ENCODE measurements at places on chromosomes 16 and 17. TPM values are rescaled to one million over a fixed set of nuclear protein-coding genes. Genes with fewer than 3 reads are reported as not detected.
A peak's percentile ranks its signal among the peaks of the same experiment; 100 is the strongest.

ASPHD1 gene
- total RNA-seq = 0.53 TPM

GRCh38 chr16:86045591-86045971 lies 146.6 kb downstream of the IRF8 start:
- DNase-seq = no peak

GRCh38 chr16:78209951-78210661 lies 110.7 kb downstream of the WWOX start:
- DNase-seq = no peak

DNA sequence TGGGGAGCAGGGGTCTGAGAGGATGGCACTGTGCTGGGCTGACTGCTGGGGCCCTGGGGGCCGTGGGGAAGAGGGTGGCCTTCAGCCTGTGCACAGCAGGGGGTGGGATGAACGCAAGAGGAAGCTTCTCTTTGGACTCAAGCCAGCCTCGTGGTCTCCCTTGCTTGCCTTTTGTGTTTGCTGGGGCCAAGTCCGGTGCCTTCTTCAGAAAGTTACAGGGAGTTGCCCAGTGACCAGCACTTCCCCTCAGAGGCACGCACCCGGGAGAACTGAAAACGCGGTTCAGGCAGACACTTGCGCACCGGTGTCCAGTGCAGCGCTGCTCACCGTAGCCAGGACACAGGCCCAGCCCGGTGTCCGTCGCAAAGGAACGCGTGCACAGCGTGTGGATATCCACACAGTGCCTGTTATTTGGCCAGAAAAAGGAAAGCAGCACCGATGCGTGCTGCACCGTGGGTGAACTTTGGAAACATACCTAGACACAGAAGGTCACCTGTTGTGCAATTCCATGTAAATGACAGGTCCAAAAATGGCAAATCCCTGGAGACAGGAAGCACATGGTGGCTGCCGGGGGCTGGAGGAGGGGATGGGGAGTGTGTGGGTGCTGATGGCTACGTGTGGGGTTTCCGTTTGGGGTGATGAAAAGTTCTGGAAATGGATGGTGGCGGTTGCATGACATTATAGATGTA lies 29.4 kb upstream of the NUDT16L1 start:
- peak; percentile 67 for DNase-seq

- DNase-seq = peak; percentile 66
Measured at GRCh38 chr16:87838643-87839541, 30.4 kb downstream of the SLC7A5 start.

ARL4D gene
- 0.70 TPM for total RNA-seq

DNA sequence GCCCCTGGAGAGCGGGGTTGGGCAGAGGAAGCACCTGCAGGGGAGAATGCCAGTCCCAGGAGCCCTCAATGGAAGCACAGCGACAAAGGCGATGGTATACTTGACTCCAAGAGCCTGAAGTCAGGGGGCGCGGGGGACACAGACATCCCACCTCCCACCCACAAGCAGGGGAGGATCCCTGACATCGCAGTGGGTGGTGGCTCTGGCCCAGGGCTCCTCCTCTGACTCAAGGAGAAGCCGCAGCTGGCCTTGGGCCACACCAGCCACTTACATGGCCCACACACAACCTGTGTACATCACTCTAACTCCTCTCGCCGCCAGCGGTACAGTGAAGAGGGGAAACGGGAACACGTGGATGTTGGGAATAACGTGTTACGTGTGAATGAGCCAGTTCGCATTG lies 44.3 kb downstream of the FZD2 start:
- DNase-seq = no peak

CLEC3A gene
- not detected for total RNA-seq

- DNase-seq = no peak
Measured at GRCh38 chr17:48247603-48248002, 140.0 kb downstream of the SNX11 start.

DNA sequence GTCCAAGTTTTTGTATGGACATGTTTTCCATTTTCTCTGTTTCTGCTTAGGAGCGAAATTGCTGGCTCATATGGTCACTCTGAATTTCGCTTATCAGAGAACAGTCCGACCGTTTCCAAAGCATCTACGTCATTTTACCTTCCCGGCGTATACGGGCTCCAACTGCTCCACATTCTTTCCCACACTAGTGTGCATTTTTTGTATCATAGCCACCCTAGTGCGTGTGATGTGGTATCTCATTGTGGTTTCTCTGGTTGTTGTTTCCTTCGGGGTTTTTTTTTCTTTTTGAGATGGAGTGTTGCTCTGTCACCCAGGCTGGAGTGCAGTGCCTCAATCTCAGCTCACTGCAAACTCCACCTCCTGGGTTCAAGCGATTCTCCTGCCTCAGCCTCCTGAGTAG lies 31.0 kb upstream of the BHLHA9 start:
- DNase-seq = no peak

WSCD1 gene
- 47.3 TPM for total RNA-seq

KRTAP4-5 gene
- total RNA-seq = not detected

GRCh38 chr17:9899280-9900043 lies 5.6 kb downstream of the RCVRN start:
- DNase-seq = no peak

DNA sequence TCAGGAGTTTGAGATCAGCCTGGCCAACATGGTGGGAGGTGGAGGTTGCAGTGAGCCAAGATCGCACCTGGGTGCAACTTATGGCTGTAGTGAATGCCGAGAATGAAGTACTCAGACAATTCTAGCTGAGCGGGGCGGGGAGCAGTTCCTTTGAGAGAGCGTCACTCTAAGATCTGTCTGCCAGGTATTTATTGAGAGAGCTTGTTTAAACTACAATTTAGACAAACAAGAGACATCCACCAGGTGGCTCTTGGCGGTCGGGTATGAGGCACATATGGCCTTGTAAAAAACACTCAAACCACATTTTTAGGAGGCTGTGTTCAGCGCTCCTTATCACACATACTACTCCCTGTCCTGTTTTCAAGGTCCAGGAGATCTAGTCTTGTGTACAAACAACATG lies 40.6 kb upstream of the CDH1 start:
- DNase-seq = no peak

GRCh38 chr16:8493972-8494371 lies 96.3 kb downstream of the TMEM114 start:
- no peak for DNase-seq

- no peak for DNase-seq
Measured at GRCh38 chr16:48441106-48441505, 55.9 kb upstream of the SIAH1 start.

TPSG1 gene
- 36.4 TPM for total RNA-seq

DNA sequence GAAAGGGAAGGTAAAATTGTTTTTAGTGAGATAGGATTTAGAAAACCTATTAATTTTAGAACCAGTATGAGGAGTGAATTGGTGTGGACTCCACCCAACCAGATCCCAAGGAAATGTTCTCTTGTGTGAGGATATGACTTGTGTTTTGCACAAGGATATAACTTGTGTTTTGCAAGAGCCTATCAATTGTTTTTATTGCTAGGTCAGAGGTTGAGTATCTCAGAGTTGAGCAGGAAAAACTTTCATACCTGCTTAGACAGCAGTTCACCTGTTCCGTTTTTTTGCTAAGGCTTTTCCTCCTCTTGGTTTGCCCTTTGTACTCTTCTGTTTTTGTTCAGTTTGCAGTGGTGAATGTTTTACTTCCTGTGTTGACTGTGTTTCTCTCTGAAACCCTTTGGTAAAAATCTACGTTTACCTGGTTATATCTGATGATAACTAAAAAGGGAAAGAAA lies 5.1 kb downstream of the NBR1 start:
- no peak for DNase-seq

DNA sequence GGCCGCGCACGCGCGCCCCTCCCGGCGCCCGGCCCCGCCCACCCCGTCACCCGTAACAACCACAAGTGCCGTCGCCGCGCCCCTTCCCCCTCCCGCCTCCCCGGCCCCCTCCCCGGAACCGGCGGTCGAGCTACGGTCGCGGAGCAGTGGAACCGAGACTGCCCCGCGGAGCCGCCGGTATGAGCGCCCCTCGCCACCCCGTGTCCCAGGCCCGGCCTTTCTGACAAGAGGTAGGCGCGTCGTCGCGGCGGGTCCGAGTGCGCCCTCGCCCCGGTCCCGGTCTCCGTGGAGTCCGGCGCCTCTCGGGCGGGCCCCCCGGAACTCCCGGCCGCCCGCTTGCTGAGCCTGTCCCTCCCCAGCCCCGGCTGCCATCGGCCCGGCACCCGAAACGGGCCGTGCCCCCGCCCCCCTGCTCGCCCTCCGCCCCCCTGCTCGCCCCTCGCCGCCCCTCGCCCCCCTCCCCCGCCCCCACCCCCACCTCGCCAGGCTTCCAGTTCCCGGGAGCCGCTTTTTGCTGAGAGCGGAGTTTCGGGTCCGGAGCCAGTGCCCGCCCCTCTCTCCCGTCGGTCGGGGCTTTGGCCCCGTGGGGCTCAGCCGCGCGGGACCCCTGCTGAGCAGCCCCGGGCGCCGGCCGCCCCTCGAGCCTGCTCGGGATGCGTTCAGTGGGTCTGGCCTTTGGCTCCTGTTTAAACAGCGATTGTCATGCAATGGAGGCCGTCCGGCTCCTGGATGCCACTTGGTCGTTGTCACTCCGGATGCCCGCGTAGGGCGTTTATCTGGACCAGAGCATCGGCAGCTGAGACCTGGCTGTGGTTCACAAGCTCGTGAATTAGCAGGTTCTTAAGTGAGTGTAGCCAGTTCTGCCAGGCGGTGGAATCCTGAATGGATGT lies at the start of gene SEC14L1:
Gene SEC14L1, plus strand, starts transcription at position 92 of the 890 bp plus-strand sequence. CDS start 2,628 bp downstream, outside the sequence.
- peak; percentile 62 for DNase-seq

DNA sequence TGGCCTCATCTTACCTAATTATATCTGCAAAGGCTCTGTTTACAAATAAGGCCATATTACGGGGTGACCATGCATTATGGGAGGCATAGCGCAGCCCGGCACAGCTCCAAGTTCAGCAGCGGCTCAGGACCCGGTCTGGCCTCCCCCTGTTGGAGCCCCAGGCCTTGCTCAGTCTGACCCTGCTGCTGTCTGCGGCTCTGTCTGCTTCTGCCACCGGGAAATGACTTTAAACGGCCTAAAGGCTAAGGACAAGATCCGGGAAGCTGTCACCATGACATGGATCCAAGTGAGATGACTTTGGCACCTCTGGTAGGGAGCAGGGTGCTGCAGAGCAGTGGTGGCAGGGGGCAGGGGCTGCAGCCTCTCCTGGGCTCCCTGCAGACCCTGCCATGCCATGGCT lies 140.6 kb upstream of the GSE1 start:
- DNase-seq = no peak

- no peak for DNase-seq
Measured at GRCh38 chr16:29819506-29819905, 756 bp upstream of the MVP start.

DNA sequence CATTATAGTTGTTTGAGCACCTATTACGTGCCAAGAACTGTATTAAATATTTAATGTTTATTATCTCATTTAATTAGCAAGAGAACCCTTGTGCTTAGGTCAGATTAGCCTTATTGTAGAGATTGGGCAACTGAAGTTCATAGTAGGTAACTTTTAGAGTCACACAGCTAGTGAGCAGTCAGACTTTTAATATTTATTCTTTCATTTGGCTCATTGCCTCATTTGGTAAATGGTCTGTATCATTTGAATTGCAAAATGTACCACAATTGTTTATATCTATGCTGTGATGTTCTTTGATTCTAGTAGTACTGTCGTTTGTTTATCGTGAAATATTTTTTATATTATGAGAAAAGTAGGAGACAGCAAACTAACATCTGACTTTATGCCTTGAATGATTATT lies 7.6 kb downstream of the CLTC start:
- no peak for DNase-seq

GRCh38 chr17:40873801-40874200 lies 6.8 kb upstream of the KRT12 start:
- no peak for DNase-seq

DNA sequence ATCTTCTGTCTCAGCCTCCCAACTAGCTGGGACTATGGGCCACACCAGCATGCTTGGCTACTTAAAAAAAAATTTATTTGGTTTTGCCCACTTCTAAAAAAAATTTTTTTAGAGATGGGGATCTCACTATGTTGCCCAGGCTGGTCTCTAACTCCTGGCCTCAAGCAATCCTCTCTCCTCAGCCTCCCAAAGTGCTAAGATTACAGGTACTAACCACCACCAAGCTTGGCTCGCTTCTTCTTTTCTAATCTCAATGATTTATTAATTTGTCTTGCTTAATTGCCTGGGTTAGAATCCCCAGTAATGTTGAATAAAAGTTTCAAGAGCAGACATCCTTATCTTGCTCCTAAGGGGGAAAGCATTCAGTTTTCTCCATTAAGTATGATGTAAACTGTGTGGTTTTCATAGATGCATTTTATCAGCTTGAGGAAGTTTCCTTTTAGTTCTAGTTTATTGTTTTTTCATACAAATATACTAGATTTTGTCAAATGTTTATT lies 65.8 kb upstream of the NACA2 start:
- DNase-seq = no peak

Data from Peyer's patch (tissue), 4 donors.